ENCODE measurements at places on chromosomes 16 and 17. TPM values are rescaled to one million over a fixed set of nuclear protein-coding genes. Genes with fewer than 3 reads are reported as not detected.

DNA sequence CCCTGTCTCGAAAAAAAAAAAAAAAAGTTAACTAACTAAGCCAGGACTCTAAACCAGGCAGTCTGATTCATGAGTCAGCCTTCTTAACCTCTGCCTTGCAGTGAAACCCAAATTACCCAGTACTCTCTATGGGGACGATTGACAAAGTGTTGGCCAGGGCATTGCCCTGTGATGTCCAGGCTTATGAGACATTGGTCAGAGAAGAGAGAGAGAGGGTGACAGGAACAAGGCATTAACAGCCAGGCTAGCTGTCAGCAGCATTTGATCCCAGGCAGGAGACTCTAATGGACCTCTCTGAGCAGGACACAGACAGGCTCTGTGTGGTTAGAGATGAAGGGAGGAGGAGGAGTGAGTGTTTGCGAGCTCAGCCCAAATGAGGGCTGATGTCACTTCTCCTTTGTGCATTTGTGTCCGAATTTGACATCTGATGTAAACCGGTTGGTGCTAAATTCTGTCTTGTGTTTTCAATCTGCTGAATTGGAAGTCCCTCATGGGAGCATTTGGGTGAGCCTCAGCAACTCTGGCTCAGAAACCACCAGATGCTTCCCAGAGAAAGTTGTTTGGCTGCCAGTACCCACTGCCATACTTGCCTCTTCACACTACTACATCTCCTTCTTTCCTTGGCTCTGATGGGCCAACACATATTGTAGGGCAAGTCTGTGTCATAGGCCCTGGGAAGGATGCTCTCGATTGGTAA, 4.3 kb upstream of the MYL4 start:
- DNase-seq = no peak

KRT20 gene
- not detected for polyA plus RNA-seq

GRCh38 chr17:17119533-17119932, 77.3 kb downstream of the MPRIP start:
- peak; percentile 34 for DNase-seq

DNA sequence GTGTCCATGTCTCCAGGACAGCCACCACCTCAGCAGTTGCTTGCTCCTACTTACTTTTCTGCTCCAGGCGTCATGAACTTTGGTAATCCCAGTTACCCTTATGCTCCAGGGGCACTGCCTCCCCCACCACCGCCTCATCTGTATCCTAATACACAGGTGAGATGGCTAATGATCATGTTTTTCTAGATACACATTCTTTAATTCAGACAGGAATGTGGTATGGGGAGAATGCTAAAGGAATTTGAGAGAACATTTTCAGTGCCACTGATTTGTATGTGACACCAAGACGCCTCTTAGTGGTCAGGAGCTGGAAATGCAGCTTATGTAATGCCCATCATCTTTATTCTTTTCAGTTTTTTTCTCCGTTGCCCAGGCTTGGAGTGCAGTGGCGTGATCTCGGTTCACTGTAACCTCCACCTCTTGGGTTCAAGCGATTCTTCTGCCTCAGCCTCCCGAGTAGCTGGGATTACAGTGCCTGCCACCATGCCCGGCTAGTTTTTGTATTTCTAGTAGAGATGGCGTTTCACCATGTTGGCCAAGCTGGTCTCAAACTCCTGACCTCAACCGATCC, 8.9 kb upstream of the RAPGEFL1 start:
- peak; percentile 77 for DNase-seq

NME3 gene
- 59.2 TPM for polyA plus RNA-seq

All from A549 (cell line).